BJ (cell line): ENCODE measurements at places on chromosomes 13 and 19.

DNA sequence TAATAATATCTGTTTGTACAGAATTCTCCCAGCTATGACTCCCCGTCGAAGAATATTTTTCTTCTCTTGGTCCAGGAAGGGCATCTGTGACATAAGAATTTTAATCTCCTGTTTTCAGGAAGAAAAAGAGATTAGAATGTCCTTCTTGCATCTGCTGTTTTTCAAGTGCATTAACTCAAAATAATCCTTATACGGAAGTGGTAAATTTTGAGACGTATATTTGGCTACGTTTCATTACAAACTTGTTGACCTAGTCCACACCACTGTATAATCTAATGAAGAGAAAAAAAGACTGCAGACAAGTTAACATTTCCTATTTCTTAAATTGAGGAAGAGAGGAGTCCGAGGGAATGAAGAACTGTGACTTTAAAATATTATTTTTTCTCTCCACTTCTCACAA lies 959.9 kb downstream of the DIAPH3 start:
- no peak for DNase-seq

GRCh38 chr13:64130600-64130999 lies 2715.0 kb upstream of the PCDH20 start:
- no peak for DNase-seq

- no peak for DNase-seq
Observed at GRCh38 chr19:38722947-38723605, 21.2 kb downstream of the CAPN12 start.

- no peak for DNase-seq
Observed at GRCh38 chr13:52924289-52925148, 76.1 kb upstream of the PCDH8 start.

DNA sequence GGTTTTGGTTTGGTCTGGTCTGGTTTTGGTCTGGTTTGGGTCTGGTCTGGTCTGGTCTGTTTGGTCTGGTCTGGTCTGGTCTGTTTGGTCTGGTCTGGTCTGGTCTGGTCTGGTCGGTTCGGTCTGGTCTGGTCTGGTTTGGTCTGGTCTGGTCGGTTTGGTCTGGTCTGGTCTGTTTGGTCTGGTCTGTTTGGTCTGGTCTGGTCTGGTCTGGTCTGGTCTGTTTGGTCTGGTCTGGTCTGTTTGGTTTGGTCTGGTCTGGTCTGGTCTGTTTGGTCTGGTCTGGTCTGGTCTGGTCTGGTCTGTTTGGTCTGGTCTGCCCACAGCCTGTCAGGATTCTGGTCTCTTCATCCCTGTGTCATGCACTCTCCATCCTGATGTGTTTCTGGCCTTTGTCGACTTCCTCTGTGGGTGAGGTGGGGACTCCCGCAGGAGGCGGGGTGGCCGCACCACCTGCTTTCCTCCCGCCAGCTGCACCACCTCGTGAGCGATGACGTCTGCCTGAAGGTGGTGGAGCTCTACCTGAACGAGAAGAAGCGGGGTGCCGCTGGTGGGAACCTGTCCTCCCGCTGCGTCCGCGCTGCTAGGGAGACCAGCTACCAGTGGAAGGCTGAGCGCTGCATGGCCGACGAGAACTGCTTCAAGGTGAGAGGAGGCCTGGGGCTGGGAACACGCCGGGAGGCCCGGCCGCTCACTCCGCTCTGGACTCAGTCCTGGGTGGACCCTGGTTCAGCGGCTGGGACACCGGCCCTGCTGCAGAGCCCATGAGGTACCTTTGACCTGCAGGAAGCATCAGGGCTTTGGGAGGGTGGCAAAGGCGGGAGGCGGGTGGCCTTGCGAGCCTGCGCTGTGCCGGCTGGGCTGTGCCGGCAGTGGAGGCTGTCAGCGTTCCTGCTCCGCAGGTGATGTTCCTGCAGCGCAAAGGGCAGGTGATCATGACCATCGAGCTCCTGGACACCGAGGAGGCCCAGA lies 12.9 kb upstream of the F2RL3 start:
- no peak for DNase-seq

DNA sequence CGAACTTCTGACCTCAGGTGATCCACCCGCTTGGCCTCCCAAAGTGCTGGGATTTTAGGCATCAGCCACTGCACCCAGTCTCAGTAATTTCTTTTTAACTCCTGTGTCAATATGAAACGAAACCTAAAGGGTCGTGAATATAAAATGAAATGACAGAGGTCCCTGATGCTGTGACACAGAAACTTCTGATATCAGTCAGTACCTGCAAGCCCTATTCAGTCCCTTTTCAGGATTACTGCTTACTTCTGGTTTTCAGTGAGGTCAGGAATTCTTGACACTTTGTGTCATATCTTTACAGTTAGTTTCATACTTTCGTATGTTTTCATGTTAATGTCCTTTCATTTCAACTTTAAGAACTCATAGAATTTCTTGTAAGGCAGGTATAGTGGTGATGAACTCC lies 58.7 kb downstream of the RNF17 start:
- DNase-seq, result no peak

DNA sequence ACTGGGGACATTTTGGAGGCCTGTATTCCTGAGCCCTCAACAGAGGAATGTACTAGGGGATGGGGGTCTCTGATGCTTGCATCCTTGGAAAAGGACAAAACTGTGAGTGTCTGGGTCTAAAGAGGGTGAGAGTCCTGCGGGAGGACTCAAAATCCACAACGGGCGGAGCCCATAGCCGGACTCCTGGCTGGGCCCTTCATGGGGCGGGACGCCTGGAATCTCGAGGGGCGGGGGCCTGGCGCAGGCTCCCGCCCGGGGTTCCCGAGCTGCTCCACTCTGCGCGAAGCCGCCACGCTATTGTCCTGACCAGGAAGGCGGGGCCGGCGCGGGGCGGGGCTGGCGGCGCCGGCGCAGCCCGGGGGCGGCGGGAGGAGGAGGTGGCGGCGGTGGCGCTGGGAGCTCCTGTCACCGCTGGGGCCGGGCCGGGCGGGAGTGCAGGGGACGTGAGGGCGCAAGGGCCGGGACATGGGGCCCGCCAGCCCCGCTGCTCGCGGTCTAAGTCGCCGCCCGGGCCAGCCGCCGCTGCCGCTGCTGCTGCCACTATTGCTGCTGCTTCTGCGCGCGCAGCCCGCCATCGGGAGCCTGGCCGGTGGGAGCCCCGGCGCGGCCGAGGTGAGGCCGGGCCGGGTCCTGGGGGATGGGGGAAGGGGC lies at the start of gene APLP1:
TSS of gene APLP1 (plus strand) at position 403 of the 651 bp plus-strand sequence. CDS start at position 466, 63 bp downstream.
- DNase-seq, result no peak

- no peak for DNase-seq
Observed at GRCh38 chr19:50510121-50510670, 795 bp downstream of the JOSD2 start.

DNA sequence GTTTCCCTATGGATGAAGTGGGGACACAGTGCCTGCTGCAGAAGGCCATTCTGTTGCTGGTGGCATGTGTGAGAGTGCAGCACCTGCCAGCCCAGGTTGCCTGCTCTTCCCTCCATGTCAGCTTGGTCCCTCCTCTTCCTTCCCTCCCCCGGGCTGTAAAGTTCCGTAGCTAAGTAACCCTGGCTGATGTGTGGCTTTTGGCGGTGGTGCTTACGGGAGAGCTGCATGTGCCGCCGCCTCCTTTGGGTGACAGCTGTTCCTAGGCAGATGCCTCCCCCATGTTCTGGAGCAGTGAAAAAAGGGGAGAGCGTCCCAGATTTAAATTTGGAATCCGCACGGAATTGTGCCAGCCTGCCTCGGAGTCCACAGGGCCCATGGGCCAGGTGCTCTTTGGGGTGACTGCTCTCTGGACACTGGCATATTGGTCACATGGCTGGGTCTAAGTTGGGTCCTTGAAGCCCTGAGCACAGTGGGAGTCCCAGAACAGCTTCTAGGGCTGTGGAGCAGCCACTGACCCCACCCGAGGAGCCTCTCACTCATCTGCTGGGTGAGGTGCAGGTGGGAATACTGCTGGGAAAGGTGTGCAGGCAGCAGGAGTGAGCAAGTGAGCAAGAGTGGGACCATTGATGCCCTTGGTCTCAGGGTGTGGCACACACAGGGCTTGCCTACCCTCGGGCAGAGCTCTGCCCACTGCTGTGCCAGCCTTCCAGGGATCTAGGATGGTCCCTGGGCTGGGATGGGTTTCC lies 33.1 kb upstream of the ZNF536 start:
- no peak for DNase-seq

DNA sequence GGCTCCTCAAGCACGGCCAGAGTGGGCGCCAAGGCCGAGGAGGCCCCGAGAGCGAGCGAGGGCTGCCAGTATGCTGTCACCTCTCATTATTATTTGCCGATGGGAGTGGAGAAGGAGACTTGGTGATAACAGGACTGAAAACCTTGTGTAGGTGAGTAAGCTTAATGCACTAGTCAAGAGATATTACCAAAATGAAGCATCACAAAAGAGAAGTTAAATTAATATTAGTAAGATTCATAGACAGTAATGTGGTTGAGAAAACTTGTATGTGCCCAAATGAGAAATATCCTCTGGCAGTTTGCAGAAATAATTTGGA lies 204.5 kb upstream of the SLITRK1 start:
- DNase-seq, result no peak

GRCh38 chr19:1650650-1651567 lies 1.5 kb downstream of the TCF3 start:
- DNase-seq, result no peak

DNA sequence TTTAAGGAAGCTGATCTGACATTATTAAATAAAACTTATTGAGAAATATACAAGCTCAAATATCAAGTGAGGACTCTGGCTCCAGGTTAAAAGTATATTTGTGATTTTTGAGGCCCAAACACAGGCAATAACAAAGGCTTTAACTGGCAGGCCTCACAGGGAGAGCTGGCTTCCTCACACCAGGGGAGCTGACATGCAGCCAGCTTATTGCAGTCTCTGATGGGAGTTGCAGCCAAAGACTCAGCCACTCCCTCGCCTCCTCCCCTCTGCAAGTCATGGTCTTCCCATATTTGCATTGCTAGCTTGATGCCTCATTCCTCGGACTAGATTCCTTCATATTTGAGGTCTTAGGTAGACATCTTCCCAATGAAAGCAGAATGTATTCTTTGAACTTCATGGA lies 647.1 kb upstream of the SLITRK6 start:
- DNase-seq, result no peak

DNA sequence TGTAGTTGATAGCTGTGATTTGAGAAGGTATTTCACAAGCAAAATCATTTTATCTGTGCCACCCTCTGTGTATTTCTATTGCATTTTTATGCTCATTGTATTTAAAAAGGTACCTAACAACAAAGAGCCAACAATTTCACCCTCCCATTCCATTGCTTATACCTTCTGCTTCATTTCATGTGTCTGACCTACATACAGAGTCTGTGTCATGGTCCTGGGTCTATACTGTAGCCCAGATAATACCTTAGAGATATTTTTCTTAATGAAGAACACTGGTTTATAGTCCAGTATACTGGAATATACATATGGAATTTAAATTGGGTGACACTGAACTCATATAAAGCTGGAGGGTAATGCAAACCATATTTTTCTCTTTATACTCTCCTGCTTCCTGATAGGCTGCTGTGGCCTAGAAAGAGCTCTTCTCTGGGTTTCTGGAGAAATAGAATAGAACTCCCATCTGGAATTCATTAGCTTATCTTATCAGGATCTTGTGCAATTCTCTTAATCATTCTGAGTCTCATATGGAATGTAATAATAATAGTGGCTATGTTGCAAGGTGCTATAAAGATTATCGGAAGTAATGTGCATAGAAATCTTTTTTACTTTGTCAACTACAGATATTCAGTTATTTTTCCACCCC lies 31.8 kb upstream of the SPART start:
- no peak for DNase-seq

DNA sequence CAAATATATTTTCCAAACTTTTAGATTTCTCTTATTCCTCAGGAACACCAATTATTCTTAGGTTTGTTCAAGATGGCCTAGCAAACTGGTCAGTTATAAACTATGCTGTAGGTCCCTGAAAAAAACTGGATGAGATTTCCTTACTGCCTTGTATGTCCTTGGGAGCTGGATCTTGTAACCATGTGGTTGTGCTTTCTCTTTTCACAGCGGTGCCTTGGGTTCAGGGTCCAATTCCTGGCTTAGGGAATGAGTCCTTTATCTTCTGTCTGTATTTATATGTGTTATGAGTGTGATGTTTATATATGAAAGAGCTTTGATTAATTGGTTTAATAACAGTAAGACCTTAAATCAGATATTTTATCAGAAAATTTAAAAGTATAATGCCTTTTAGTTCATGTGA lies 23.5 kb upstream of the GRTP1 start:
- no peak for DNase-seq

DNA sequence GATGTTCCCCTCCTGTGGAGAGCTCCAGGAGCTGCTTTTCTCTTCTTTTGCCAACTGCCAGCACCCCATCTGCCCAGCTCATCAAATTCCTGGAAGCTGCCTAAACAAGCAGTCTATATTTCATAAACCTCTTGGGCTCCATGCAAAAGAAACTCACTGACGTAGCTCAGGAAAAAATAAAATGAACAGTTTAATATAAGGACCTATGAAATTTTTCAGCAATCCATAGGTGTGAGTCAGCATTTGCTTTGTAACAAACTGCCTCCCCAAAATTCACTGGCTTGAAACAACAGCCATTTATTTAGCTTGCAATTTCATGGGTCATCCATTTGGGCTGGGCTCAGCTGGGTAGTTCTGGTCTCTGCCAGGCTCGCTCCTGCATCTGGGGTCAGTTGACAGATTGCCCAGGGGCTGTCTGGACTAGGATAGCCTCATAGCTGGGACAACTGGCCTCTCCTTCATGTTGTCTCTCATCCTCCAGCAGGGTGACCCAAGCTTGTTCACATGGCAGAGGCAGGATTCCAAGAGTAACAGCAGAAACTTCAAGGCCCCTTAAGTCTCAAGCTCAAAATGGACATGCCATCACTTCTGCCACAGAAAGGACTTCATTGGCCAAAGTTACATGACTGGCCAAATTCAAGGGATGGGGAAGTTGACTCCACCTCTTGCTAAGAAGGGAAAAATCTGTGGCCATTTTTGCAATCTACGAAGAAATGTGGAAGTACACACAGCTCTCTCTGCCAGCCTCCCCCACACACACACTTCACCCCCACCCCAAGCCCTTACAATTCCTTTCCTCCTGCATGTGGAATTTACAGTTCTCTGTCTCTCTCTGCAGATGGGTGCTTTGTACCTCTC lies 7.9 kb upstream of the PVR start:
- no peak for DNase-seq

- no peak for DNase-seq
Observed at GRCh38 chr19:19654441-19654840, 9.0 kb downstream of the ATP13A1 start.

GRCh38 chr13:28606466-28606865 lies 52.5 kb upstream of the POMP start:
- DNase-seq, result no peak

DNA sequence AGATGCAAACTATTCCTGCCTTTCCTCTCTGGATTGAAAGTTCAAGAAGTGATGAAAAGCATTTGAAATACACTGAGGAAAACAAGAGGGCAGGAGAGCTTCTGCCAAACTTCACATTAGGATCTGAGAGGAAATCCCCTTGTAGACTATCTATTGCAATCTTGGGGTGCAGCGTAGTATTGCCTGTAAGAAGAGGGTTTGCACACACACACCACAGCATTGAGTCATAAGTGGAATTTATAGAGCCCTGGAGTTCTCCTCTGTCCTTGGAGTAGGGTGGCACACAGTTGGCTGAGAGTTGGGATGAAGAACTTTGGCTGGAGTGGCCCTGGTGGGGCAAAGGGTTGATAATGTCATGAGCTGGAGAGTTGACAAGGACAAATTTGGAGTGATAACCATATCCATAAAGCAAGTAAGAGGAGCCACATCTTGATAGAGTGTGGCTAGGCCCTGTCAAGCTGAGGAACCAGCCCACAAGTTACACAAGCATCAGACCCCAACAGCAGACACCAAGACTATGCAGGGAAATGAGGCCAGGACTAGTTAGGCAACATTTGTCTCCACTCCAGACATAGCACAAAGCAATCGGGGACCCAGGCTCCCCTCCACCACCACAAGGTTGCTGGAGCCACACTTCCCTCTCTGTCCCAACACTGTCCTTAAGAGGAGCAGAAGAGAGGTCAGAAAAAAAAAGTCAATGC lies 520.9 kb downstream of the KLF5 start:
- DNase-seq, result no peak
